Activated CD4-positive, alpha-beta T cell treated with anti-CD3 and anti-CD28 coated beads, Interleukin-2, amount 50 U/mL, for 1 hour (primary cell): ENCODE measurements at places on chromosomes 4 and X.

- no peak for DNase-seq
Measured at GRCh38 chr4:141028024-141028529, 105.2 kb downstream of the RNF150 start.

DNA sequence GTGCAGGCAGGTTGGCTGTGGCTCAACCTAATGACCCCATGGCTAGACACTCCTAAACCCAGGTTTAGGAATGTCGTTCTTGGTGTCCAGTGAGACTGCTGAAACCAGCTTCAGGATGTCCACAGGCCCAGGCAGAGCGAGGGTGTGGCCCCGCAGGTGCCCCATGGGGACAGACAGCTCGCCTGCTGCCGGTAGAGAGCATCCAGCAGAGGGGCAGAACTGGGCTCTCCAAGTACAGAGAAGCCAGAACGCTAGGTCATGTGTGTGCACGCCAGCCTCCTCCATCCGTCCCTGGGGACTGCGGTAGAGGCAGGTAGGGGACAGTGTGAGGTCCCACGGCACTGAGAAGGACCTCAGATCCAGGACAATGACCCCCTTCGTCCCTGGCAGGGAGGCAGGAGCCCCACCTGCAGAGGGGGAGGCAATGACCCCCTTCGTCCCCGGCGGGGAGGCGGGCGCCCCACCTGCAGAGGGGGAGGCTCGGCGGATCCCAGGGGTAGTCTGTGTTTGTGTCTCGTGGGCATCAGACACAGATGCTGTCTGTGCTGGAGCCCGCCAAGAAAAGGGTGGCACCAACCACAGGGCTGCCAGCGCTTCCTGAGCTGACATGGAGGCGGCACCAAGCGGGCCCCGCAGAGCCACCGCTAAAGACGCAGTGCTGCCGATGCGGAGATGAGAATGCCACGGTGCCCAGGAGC lies 118.4 kb downstream of the FAM53A start:
- DNase-seq, result no peak

DNA sequence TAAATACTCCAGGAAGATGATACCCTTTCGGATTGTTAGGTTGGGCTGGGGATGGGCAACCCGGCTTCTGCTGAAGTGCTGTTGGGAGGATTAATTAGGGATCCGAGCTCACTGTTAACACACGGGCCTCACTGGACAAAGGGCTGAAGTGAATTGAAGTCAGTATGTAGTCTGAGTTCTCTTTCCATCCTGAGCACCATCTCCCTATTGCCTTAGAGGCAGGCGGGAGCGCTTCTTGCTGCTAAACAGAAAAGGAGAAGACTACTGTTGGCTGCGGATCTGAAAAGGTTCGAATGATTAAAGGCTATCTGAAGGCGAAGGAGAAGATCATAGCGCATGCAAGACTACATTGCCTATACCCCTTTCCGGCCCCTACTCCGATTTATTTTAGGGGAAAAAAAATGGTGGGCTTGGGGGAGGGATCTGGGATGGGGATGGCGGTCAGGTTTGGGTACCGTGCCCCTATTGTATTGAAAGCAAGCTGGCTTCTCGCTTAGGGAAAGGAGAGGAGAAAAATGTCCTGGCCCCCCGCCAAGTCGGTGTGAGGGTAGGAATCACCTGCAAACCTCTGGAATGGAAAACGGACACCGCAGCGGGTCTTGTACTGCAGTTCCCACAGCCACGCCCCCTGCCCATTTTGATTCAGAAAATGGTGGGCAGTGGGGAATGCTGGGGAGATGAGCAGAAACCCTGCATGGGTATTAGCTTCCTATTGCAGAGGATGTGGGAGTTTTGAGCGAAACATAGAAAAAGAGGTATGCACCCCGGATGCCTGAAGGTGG lies 22.3 kb downstream of the MORF4L2 start:
- no peak for DNase-seq

DNA sequence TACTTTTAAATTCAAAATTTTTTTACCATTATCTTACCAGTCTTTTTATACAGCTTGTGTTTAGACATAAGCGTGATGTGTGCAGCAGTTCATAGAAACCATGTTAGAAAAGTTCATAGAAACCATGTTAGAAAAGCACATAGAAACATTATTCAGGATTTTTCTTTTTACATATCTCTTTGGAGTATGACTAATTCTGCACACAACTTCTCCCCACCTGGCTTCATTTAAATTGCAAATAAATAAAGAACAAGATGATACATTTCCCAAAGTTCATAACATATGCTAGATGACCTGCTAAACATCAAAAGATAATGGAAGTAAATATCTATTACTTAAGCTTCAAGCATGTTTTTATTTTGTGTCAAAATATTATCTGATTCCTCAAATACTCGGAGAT lies 201.9 kb downstream of the BANK1 start:
- no peak for DNase-seq

DNA sequence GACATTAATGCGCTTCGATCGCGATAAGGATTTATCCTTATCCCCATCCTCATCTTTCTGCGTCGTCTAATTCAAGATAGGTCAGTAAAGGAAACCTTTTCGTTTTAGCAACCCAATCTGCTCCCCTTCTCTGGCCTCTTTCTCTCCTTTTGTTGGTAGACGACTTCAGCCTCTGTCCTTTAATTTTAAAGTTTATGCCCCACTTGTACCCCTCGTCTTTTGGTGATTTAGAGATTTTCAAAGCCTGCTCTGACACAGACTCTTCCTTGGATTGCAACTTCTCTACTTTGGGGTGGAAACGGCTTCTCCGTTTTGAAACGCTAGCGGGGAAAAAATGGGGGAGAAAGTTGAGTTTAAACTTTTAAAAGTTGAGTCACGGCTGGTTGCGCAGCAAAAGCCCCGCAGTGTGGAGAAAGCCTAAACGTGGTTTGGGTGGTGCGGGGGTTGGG lies 528 bp upstream of the FGF2 start:
- DNase-seq, result no peak

DNA sequence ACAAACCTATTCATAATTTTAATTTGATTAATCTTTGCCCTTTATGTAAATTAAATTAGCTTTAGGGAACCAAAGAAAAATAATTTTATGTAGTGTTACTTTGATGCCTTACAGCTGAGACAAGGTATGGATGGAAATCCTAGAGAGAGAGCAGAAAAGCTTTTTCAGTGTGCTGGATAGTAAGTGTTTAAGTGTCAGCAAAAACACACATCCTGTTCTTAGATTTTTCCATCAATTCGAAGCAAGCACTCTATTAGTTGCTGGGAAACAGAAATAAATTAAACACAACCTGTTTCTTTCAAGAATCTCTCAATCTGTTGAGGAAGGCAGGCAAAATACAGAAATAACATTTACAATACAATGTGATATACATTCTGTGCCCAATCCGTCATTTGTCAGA lies 327.8 kb downstream of the GALNTL6 start:
- DNase-seq, result no peak

DNA sequence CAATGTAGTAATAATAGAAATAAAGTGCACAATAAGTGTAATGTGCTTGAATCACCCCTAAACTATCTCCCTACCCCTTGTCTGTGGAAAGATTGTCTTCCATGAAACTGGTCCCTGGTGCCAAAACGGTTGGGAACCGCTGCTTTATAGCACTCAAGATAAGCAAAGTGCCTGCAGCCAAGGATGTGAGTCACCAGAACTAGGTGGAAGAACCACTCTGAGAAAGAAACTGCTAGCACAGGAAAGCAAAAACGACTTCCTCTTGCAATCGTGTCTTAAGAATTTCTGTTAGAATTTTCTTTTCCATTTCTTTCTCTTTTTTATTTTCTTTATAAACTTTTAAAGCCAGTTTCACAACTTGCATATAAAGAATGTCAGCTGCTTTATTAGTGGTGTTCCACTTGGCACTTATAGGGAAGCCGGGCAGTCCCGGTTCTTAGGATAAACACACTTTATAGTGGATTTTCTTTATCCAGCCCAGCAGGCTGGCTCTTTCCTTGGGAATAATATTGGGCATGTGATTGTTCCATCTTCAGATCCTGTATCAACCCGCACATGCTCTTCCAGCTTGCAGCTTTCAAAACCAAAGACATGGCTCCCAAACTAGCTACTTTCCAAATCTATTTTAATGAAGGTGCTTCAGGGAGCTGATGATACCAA lies 32.3 kb upstream of the CXCL8 start:
- DNase-seq, result no peak

GRCh38 chr4:46986922-46987638 lies 6.3 kb downstream of the GABRA4 start:
- DNase-seq, result no peak

DNA sequence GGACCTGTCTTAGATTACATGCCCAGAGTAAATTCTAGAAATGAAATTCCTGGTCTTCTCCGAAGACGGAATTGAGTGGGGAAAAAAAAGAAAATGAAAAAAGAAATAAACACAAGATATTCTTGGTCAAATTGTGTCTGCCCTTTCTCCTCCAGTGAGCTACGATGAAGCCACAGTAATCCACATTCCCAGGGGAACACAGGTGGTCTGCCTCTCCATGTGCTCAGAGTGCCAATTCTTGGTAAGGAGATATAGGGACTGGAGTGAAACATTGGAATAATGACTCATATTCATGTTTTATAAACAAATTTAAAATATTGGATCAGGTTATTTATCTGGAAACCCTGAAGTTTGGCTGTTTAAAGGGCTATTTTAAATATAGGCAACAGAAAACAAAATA lies 54.2 kb upstream of the MGST2 start:
- DNase-seq, result no peak

- no peak for DNase-seq
Measured at GRCh38 chr4:121737846-121738554, 27.0 kb downstream of the SMIM43 start.

- no peak for DNase-seq
Measured at GRCh38 chr4:107631560-107631959, 88.5 kb downstream of the PAPSS1 start.

DNA sequence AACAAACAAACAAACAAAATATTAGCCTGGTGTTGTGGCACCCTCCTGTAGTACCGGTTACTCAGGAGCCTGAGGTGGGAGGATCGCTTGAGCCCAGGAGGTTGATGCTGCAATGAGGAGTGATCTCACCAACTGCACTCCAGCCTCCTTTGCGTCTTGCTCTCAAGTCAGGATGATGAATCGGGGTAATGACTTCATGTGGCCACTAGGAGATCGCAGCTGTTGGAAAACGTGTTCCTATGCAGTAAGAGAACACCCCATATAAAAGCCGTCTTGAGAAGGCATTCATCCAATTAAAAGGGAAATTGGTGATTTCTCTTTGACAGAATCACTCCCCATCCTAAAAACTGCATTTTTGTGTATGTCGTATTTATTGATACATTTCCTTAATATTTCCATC lies 6.9 kb downstream of the CCNB3 start:
- no peak for DNase-seq

- no peak for DNase-seq
Measured at GRCh38 chr4:2757426-2757825, 1.3 kb upstream of the TNIP2 start.

DNA sequence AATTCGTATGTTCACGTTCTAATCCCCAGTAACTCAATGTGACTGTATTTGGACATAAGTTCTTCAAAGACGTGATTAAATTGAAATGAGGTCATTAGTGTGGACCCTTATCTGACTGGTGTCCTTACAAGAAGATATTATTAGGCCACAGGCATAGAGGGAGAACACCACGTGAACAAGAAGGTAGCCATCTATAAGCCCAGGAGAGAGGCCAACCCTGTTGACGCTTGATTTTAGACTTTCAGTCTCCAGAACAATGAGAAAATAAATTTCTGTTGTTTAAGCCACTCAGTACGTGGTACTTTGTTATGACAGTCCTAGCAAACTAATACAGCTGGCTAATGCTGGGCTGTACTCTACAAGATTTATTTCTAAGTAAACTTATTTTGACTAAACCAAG lies 1.5 kb upstream of the EIF1AX start:
- no peak for DNase-seq

DNA sequence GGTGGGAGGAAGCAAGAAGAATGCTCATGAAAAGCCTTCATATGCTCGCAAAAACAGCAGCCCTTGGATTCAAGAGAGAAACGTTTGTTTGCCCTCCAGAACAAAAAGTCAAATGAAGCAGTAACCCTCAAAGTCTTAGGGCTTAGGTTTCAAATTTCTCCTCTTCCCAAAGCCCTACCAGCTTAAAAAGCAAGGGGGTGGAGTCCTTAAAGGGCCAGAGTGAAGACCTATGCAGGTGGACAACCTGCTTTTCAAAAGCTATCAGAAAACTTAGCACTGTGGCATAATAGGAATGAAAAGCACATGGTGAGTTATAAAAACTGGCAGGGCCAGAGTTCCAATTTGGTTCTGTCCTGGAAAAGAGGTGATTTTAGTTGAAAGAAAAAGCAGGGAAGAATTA lies 253.3 kb downstream of the NAP1L3 start:
- DNase-seq, result no peak

DNA sequence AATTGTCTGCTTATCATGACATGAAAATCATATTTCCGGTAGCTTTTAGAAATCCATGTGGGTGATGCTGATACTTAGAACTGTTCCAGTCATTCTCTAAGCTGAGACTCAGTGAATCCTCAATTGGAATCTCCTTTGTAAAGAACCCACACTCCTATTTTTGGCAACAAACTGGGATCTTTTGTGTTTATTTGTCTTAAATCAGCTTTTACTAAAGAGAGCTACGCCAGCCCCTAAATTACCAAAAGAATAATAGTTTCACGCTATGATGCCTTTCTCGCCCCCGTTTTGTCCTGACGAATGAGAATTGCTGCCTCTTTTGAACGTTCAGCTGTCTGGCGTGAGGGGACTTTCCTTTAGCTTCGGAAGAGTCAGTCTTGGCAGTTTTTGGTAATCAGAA lies 195.9 kb downstream of the SHOX start:
- no peak for DNase-seq

DNA sequence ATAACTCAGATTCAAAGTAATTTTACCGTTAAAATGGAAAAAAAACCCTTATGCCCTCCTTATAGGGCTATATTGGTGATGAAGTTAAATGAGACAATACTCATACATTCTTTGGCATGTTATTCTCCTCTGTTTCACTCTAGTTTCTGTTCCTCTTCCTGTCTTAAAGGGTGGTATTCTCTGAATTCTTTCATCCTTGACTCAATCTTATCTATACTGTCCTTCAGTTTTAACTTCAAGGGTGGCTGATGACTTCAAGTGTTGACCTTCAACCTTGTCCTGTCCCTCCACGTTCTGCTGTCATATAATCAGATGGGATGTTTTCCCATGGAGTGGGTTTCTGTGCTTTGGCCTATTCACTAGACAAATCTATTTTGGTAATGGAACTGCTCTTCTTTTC lies 44.0 kb downstream of the ZNF518B start:
- DNase-seq, result no peak

DNA sequence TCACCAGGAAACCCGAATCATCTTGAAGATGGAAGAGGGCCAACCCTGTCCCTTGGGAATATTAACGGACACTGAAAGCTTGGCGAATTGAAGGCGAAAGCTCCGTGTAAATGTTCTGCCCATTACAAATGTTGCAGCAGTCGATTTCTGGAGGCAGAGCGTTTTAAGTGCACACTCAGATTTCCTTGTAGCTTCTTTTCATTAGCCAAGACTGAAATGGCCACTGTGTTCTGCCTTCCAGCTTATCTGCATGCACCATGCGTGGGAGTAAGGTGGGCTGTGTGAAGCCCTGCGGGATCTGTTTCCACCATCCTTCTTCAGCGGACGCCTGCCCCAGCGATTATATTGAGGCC lies 1.3 kb downstream of the SMIM20 start:
- no peak for DNase-seq
